NT2/D1 (cell line): ENCODE measurements at places on chromosomes 16 and 17.

- peak; percentile 20 for DNase-seq
These were observed 286.6 kb downstream of the SOX9 start for GRCh38 chr17:72407336-72407909.

DNA sequence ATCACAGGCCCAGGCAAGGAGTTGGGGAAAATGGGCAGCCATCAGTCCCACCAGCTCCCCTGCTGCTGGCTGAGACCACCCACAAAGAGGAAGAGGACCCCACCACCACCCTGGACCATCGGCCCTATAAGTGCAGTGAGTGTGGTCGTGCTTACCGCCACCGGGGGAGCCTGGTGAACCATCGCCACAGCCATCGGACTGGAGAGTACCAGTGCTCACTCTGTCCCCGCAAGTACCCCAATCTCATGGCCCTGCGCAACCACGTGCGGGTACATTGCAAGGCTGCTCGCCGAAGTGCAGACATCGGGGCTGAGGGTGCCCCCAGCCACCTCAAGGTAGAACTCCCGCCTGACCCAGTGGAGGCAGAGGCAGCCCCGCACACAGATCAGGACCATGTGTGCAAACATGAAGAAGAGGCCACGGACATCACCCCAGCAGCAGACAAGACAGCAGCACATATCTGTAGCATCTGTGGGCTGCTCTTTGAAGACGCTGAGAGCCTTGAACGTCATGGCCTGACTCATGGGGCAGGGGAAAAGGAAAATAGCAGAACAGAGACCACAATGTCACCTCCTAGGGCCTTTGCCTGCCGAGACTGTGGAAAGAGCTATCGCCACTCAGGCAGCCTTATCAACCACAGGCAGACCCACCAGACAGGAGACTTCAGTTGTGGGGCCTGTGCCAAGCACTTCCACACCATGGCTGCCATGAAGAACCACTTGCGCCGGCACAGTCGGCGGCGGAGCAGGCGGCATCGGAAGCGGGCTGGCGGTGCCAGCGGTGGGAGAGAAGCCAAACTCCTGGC is 3.6 kb downstream of the ZNF646 start:
- no peak for DNase-seq

DNA sequence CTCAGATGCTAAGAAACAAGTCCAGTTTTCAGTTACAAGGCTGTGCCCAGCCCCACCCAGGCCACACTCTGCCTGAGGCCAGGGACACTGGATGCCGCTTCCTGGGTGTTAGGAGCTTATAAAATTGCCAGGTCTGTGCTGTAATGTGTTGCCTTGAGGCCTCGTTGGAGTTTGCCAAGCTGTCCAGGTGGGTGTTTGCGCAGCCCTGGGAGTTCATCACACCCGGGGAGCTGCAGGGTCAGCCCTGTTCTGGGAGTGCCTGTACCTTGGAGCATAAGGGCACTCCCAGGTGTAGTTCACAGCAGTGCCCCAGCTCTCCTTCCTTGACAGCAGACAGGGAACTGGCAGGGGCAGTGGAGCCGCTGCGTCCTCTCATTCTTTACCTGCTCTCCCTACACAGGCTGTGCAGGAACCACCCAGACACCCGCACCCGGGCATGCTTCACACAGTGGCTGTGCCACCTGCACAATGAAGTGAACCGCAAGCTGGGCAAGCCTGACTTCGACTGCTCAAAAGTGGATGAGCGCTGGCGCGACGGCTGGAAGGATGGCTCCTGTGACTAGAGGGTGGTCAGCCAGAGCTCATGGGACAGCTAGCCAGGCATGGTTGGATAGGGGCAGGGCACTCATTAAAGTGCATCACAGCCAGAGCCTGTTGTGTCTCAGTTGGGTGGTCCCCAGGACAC is 1.6 kb downstream of the GFER start:
- DNase-seq, result no peak

DNA sequence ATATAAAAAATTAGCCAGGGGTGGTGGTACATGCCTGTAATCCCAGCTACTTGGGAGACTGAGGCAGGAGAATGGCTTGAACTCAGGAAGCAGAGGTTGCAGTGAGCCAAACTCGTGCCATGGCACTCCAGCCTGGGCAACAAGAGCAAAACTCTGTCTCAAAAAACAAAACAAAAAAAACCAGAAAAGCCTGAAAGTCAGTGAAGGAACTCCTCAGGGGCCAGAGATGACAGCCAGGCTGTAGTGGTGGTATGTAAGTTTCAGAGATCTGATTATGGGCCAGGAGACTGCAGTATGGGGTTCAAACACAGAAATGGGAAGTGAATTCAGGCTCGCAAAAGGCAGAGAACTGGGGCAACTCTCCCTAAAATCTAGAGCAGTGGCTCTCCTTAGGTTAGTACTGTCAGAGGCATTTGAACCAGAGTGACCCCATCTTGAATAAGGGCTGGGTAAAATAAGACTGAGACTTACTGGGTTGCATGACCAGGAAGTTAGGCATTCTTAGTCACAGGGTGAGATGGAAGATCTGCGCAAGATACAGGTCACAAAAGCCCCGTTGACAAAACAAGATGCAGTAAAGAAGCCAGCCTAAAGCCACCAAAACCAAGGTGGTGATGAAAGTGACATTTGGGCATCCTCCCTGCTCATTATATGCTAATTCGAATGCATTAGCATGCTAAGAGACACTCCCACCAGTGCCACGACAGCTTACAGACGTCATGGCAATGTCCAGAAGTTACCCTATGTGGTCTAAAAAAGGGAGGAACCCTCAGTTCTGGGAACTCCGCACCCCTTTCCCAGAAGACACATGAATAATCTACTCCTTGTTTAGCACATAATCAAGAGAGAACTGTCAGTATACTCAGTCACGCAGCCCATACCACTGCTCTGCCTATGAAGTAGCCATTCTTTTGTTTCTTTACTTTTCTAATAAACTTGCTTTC is 120.2 kb upstream of the XYLT1 start:
- DNase-seq, result no peak

- DNase-seq, result no peak
These were observed 18.3 kb downstream of the IL4R start for GRCh38 chr16:27332105-27332504.

DNA sequence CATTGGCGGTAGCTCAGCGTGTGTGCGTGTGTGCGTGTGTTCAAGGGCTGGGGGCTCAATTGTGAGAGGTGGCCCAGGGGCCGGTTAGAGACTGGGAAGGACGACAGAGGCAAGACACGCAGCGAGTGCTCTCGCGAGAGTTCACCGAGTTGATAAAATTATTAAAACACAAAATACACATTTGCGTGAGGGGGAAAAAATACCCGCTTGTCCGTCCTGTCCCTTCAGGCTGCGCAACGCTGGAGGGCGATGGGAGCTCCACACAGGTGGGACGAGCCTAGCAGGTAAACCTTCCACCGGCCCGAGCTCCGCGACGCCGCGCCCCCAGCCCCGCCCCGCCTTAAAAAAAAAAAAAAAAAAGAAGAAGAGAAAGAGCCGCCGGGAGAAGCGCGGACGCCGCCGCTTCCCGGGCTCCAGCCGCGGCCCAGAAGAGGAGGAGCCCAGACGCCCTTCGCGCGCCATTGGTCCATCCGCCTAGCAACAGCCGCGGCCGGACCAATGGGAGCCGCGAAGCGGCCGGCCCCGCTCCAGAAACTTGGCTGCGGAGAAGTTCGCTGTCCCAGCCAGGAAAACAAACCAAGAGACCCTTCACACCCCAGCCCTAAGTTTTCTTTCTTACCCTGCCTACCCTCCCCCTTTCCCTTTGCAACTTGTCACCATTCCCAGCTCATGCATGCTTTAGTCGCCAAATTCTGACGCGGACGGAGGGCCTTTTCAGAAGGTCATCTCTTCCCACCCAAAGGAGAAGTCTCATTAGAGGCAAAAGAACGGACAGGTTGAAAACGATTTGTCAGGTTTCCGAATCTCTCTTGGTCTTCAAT is 169.9 kb upstream of the MAF start:
- peak; percentile 89 for DNase-seq

DNA sequence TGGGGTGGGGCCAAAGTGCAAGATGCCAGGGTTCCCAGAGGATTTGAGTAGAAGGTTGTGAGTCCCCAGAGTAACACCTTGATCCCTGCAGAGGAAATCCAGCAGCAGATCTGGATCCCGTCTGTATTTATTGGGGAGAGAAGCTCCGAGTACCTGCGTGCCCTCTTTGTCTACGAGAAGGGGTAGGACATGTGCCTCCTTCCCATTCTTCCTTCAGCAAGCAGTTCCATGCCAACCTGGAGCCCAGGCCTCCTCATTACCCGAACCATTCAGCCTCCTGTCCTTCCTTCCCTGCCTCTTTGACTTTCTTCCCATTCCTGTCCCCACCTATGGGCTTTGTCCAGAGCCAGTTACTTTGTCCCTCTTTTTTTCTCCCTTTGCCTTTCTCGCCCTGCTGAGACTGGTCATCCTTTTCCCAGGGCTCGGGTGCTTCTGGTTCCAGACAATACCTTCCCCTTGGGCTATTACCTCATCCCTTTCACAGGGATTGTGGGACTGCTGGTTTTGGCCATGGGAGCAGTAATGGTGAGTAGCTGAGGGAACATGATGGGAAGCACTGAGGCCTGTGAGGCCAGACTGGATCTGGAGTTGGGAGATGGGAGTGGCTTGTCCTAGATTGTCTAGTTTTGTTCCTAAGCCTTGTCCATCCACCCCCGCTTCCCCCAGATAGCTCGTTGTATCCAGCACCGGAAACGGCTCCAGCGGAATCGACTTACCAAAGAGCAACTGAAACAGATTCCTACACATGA is 2.9 kb downstream of the RNF167 start:
- DNase-seq, result no peak

DNA sequence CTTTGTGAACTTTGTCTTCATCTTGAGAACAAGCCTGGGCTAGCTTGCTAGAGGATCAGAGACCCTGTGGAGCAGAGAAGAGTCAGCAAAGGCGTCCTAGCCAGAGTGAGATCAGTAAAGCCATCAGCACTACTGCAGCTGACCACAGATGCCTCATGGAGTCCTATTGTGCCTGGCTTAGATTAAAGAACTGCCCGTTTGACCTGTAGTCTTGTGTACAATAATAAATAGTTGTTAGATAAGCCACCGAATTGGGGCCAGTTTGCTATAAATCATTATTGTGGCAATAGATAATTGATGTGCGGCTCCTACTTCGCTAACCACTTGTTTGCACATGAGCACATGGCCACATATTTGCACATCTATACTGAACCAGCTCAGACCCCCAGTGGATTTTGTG is 103.0 kb downstream of the CYLD start:
- DNase-seq, result no peak

GRCh38 chr16:83040174-83040573 is 413.4 kb downstream of the CDH13 start:
- DNase-seq, result no peak

GRCh38 chr17:61584866-61585265 is 6.2 kb downstream of the NACA2 start:
- DNase-seq, result no peak

GRCh38 chr17:81390873-81391255 is 4.4 kb upstream of the BAHCC1 start:
- DNase-seq, result no peak

DNA sequence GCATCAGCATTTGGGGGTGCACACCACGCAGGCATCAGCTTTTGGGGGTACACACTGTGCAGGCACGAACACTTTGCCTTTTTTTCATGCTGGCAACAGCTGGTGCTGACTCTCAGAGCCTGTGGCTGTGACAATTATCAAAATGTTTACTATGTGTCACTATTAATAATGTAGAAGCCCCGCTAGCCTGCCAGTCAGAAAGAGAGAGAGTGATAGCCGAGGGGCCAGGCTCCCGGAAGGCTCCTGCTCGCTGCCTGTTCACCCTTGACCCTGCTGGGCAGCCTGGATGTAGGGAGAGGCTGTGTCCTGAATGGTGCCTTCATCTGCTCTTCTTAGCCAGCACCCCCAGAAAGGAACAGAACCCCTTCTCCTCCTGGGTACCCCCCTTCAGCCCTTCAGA is 61.9 kb downstream of the SDK2 start:
- DNase-seq, result no peak

GRCh38 chr17:45973099-45973780 is 25.8 kb upstream of the STH start:
- no peak for DNase-seq

- DNase-seq, result no peak
These were observed 434 bp downstream of the CEMP1 start for GRCh38 chr16:2530629-2531318.

GRCh38 chr17:50918071-50918932 is 52.1 kb upstream of the TOB1 start:
- DNase-seq, result no peak

DNA sequence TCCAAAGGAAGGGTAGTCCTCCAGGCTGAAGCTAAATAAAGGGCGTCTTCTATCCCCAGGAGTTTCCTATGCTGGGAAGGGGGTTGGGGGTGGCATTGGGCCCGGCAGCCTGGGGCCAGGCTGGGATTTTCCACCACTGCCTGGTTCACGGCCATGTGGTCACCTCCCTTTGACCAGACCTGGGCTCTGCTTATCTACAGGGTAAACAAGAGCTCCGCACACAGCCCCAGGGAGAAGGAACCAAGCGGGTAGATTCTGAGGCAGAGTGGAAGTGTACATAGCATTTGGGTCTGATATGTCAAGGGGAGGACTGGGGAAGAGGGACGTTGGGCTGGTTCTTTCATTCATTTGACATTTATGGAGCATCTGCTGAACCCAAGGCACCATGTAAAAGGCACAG is 27.2 kb upstream of the TMEM220 start:
- no peak for DNase-seq

DNA sequence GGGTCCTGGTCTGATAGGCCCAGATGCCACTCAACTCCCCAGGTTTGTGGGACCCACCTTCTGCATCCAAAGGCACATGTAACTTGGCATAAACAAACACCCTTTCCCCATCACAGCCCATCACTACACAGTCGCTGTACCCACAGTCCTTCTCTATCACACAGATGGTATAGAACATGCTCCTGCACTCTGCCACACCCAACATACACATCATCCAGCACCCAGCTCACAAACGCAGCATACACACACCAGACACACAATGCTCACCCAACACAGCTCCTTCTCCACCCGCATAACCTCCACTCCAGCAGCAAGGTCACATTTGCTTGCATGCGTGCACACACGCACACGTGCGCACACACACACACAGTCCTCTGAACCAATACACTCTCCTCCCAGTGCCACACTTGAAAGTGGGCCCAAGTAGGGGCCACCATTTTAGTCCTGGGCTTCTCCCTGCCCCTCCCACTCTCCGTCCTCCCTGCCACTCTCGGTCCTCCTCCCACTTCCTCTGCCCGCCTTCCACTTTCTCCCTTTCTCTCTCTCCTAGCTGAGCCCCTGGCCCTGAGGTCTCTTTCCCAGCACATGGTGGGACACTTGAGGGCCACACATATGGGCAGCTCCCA is 8.5 kb upstream of the TMEM92 start:
- no peak for DNase-seq

- DNase-seq, result no peak
These were observed 79.5 kb downstream of the TIMM22 start for GRCh38 chr17:1076299-1076981.

DNA sequence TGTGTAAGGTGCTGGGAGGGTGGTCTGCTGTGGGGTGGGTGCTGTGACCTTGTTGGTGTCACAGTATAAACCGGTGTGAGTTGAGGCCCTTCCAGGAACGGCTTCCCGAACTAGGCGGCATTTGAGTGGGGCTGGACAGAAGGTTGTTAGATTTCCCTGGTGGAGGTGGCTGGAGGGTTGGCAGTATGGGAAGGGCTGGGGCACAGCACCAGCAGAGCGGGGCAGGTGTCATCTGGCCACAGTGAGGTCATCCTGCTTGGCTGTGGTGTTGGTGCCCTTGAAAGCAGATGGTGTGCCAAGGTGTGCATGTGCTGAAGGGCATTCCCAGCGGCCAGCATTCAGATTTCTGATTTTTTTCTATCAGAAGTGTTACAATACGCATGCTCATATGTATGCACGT is 28.1 kb downstream of the BANP start:
- DNase-seq, result no peak
